ENCODE measurements at places on chromosomes 6 and 20.

- no peak for DNase-seq
Observed at GRCh38 chr20:47349365-47350180, 6.9 kb downstream of the ZMYND8 start.

DNA sequence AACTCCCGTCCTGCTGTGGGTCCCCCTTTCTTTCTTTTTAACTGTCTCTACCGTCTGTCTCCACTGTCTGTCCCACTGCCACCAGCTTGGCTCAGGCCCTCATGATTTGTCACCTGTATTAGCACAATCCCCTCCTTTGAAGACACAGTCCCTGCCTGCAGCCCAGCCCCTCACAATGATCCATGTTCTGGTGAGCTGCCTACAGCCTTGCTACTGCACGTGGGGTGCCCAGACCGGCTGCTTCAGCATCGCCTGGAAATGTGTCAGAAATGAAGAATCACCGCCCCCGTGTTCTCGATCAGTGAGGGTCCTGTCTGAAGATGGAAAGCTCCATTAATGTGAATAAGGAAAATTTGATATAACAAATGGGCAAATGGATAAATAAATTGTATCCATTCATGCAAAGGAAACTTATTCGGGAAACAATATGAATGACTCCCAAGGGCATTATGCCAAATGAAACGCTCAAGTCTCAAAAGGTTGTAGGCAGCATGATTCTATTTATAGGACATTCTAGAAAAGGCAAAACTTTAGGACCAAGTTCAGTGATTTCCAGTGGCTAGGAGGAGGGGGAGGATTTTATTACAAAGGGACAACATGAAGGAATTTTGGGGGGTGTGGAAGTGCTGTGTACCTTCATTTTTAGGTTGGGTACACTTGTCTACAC, 59.4 kb upstream of the CD83 start:
- no peak for DNase-seq

DNA sequence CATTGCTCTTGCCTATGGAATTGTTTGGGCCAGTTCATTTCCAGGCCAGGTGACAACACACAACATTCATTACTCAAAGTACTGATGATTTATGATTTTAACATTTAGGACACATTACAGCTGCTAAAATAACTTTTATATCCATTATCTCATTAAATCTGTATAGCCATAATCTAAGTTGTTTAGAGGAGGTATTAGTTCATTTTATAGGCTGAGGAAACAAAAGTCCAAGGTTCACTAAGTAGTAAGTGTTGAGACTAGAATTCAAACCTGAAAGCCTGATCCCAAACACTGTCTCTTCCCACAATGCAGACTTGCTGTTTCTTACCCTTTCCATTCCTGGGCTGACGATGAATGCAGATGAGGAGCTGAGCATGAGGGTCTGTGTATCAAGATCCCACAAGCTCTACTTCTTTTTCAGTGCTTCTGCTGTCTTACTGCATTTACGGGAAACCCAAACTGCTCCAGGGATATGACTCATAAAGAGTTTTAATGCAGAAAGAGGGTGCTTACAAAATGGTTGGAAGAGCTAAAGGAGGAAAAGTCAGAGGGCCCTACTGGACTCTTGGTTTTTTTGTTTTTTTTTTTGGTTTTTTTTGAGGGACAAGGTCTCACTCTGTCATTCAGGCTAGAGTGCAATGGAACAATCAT, 17.9 kb downstream of the TENT5A start:
- no peak for DNase-seq

GRCh38 chr6:112367628-112368027, 20.5 kb downstream of the RFPL4B start:
- DNase-seq, result no peak
